ENCODE measurements at places on chromosomes 3 and 15.

DNA sequence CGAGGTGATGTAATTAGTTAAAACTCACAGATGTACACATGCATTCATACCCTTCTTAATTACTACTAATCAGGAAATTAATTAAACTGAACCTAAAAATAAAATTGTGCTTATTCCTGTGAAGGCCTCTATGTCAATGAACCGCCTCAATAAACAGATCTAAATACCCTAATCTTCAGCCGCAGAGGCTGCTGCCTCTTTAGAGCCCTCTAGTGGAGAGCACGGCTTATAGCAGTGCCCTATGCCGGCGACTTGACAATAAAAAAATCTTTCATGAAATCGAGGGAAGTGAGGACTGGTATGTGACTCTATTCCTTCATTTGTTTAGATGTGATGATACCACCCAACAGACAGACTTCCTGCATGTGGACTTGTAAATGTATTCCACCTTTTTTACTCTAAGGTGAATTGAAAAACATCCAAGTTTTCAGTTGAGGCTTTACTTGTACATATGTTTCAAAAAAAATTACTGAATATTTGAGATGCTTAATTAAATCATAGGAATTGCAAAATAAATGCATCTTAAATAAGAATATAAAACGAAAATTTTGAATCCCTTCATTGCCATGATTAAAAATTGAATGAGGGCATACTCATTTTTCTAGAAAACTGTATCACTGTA lies 8.3 kb upstream of the EPHA3 start:
- peak; percentile 4 for DNase-seq

DNA sequence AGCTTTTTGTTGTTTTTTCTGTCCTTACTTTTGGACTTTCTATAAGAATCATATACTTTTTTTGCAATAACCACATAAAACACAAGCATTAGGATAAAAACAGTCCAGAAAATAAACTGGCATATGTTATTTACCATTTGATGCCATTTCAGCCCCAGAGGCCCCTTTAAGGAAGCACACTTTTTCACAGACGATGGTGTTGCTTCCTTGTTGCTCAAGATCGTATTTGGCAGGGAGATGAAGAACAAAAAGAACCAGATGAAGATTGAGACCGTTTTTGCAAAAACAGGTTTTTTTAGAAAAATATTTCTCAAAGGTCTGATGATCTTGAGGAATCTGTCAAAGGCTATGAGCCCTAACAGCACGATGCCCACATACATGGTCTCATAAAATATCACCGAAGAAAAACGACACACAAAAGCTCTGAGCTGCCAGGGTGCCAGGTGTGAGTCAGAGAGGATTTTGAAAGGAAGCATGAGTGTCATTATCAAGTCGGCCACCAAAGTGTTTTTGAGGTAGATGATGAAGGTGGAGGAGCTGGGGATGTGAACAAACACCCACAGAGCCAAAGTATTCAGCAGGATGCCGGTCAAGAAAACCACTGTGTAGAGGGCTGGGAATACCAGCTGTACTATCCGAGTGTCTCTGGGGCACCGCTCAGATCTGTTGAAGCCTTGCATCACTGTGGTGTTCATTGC lies 902 bp downstream of the P2RY13 start:
- no peak for DNase-seq

DNA sequence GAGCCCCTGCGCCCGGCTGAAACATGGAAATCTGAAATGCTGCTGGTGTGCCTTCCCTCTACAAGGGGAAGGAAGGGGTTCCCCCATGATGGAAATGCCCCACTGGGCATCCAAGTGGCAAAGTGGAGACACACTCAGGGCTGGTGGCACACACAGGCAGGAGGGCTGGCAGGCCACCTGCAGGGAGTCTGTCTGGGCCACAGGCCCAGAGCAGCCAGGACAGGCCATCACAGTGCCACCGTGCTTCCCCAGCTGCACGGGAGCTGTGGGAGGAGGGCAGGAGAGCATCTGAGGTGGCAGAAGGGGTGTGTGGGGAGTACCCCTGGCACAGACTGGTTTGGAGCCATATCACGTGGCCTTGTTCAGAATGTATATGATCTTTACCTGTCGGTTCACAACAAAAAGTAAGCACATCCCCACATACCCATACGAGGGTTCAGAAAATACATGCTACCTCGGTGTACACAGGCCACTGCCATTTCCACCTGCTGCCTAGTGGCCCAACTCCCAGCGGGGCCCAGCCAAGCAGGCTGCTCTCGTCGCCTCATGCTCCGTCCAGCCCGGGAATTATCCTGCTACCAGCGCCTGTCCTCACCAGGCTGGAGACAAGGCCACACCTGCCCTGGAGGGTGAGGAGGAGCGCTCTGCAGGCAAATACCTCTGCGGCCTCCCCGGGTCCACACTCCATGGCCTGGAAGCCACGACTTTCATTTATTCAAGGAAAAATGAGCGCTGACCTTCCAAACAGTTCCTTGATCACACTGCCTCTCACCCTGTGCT lies 22.6 kb upstream of the DUSP7 start:
- no peak for DNase-seq

DNA sequence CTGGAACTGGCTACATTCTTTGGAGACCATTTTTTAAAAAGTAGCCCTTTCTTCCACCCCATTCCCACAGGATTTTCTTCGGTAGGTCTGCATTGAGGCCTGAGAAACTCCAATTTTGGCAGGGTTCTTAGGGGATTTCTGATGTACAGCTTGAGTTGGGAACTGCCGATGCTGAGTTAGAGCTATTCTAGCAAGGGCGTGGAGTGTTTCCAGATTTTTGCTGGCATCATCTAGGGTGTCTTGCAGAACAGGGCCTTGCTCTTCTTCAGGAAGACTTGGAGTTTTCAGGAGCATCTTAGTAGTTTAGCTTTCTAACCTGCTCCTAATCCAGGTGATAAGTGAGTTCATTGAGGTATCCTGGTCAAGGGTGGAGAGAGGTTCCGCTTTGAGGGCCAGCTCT lies 41.0 kb downstream of the SV2B start:
- no peak for DNase-seq

DNA sequence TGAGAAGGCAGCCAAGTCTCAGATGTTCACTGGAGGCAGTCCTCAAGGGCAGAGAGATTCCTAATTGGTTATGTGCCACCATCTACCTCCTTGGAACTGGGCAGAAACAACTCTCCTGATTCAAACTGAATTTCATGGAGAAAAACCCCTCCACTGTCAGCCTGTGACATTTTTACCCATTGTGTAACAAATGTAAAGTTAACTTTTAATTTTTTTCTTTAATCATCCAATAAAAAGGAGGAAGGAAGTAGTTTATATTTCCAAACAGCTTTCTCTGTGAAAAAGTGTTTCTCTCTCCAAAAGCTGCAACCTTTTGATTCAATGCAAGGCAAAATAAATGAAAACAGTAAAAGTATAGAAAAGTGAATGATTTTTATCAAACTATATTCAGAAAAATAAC lies 510 bp upstream of the COLQ start:
- DNase-seq, result no peak

GRCh38 chr3:150960708-150961684 lies 11.5 kb downstream of the CLRN1 start:
- DNase-seq, result no peak

- no peak for DNase-seq
These were observed 27.1 kb downstream of the LRIG1 start for GRCh38 chr3:66473692-66474091.

DNA sequence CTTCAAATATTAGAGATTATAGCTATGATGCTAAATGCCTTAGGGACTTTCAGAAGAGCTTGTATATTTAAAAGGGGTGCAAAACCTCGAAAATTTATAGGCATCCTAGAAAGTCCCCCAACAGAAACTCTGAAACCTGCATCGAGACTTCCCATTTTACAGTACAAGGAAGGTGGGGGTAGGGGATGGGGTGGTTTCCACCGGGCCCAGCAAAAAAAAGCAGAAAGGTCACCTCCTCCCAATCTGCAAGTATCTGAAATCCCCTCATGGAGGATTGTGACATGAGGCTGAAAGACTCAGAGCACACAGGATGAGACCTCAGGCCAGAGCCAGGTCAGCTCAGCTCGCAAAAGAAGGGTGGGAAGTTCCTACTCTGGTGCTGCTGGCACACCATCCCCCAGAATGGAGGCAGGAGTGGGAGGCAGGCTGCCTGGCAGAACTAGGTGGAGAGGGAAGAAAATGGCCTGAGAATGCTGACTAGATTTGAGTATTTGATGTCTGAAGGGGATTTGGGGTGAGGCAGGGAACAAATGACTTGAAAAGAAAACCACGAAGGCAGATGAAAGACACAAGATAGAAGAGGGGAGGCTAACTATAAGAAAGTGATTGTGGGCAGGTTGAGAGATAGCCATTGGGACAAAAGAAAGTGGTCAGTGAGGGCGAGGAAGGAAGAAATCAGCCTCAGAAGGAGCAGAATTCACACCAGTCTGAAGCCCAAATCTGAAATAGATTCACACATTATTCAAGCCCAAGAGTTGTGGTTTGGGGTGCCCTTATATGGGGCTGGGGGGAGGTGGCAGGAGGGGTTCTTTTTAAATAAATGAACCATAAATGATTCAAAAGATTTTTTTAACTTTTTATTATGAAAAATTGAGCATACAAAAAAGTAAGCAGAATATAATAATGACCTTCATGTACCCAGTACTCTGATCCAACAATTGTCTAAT lies 22.5 kb upstream of the TSC22D2 start:
- DNase-seq, result no peak

DNA sequence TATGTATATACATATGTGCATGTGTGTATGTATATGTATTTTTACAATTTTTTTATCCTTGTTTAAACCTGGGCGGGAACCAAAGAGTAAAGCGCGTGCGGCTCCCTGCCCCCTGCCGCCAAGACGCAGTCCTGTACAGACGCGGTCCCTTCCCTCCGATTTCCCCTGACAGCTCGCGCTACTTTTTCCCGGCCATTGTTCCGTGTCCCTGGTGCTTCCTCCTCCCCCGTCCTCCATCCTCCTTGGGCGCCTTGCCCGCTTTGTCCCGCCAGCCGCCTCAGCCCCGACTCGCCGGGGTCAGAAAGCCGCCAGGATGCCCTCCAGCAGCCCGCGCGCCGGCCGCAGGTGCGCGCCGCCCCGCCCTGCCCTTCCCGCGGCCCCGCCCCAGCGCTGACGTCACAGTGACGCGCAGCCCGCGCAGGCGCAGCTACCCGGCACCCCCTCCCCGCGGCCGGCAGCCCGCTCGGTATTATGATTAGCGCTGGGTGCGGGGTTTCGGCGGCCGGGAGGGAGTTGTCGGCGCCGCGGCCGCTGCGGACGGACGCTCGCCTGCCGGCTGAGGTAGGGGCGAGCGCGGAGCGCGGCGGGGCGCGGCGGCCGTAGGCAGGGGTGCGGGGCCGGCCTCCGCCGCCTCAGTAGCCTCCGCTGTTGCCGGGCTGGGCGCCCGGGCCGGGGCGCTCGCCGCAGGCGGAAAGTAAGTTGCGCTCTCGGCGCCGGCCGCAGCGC lies at the start of gene SNRK:
Gene SNRK, plus strand, starts transcription at position 426 of the 726 bp plus-strand sequence. CDS start 16,664 bp downstream, outside the sequence.
- peak; percentile 68 for DNase-seq

DNA sequence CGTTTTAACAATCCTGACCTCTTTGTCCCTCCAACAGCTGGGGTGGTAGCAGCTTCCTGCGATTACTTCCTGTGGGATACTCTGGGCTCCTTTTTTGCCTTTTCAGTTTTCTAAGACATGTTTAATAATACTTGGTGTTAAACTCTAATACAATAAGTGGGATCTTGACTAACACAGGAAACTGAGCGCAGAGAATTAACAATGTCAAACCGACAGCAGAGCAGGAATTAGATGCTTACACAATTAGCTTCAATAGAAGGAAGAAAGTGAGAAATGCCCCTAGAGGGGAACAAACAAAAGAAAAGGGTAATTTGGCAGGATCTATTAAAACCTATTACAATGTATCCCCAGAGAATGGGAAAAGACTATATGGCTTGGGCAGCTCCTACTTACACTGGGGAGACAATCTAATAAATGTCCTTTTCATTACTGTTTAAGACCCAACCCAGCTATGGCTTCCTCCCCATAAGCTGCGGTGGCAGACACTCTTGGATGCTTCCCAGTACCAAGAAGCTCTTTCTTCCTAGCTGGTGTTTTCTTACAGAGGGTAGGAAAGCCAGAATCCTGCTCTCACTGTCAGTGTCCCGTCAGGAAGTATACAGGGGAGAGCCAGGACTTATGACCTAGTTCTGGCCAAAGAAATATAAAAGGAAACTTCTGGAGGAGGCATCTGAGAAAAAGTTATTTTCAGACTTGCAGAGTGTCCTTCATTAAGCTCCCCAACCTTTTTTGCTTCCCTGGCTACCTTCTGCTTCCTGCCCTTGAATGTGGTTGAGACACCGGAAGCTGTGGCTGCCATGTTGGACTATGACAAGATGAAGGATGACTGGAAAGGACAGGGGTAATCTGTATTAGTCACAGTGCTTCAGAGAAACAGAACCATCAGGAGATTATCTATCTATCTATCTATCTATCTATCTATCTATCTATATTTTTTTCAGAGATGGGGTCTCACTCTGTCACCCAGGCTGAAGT lies 194.1 kb upstream of the KBTBD8 start:
- no peak for DNase-seq

- no peak for DNase-seq
These were observed 66.7 kb downstream of the TRANK1 start for GRCh38 chr3:36877930-36878685.

- no peak for DNase-seq
These were observed 267.3 kb upstream of the IL12A start for GRCh38 chr3:159721324-159721723.

- DNase-seq, result peak; percentile 61
These were observed at the start of gene MYO5C for GRCh38 chr15:52295421-52296001. TSS of gene MYO5C (minus strand) at chr15:52295804. CDS start at chr15:52295636, 168 bp downstream.

DNA sequence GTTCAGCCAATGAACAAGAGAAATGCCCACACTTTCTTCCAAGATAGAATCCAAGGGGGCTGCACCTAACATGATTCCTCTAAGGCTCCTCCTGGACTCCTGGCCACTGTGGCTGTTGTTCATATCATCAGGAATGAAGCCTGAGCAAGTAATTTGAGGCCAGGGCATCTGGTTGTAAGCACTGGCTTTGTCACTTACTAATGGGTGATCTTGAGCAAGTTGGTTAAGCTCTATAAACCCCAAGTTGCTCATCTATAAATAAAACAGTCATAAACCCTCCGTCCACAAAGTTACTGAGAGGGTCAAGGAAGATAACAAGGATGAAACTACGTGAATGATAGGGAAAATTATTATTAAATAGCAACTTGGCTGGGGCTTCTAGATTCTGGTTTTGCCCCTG lies 58.3 kb downstream of the CDC25A start:
- no peak for DNase-seq

DNA sequence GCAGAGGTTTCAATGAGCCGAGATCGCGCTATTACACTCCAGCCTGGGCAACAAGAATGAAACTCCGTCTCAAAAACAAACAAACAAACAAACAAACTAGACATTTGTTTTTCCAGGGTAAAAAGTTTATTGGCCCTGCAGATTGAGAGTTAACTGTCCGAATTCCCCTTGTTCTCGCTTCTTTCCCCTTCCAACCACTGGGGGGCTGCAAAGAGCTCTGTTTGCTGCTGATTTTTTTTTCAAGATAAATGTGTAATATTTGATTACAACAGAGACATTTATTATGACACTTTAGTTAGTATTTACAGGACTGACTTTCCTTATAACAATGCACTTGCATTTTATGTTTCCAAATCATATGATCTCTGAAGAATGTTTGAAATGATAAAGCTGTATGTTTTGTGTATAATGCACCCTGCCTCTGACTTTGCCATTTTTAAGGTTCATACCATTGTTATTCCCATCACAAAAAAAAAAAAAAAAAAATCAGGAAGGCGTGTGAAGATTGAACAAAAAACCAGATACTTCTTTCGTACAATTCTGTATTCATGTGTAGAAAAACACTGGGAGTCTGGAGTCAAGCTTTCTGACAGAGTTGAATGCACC lies 2.8 kb downstream of the CLSTN2 start:
- peak; percentile 71 for DNase-seq
